MM.1S (cell line): ENCODE measurements at places on chromosomes 4 and X.

DNA sequence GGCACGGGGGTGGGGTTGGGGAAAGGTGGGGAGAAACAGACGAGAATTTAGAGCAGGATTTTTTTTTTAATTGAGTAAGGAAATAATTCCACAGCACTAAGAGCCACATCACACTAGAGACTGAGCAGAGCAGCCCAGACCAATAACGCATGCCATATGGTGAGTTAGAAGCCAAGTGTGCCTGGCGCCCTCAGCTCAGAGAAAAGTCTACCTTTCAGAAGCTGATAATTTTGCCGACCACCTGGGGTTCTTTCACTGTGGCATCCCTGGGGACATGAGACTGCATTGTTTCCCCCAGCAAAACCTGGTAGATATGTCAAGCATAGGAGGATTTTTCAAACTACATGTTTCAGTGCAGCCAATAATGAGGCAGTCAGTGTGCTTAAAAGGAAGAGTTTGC is 516.8 kb downstream of the SMARCA1 start:
- DNase-seq = no peak

- no peak for DNase-seq
Measured at GRCh38 chr4:169383724-169384123, 113.0 kb upstream of the SH3RF1 start.

- DNase-seq = no peak
Measured at GRCh38 chr4:144666539-144667175, 20.7 kb downstream of the HHIP start.

GRCh38 chr4:77188498-77189220 is 31.7 kb downstream of the CCNG2 start:
- no peak for DNase-seq

- DNase-seq = no peak
Measured at GRCh38 chr4:146369446-146369845, 152.3 kb downstream of the SLC10A7 start.

GRCh38 chr4:26206339-26206738 is 114.5 kb upstream of the RBPJ start:
- DNase-seq = no peak

DNA sequence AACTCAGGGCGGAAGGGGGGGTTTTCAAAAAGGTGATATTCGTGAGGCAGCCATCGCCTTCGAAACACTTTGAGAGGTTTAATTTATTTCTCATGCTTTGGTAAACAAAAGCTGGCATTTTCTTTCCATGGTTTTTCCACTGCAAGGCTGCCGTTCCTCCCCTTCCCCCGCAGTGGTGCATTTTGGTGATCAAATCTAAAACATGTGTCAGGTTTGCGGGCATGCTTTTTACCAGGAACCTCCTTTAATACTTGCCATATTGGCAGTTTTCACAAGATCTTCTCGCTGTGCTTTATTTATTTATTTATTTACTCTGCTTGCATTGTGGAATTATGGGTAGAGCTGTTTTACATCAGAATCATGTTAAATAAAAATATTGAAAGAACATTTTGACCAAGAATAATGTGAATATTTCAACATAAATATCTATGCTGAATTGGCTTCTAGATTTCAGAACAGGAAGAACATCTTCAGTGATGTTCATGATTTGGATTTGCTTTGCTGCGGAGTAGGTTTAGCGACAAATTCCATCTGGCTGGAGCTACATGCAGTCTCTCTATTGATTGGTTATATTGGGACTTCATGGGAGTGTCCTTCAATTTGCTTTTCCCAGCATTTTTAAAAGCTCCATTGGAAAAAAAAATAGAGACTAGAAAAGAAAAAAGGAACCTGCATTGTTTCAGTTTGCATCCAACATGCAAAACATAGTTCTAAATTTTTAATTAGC is 54.4 kb downstream of the STOX2 start:
- DNase-seq = no peak

- DNase-seq = peak; percentile 47
Measured at GRCh38 chrX:30568136-30568535, 9.4 kb downstream of the TASL start.

GRCh38 chrX:52361941-52362340 is 6.9 kb upstream of the XAGE2 start:
- DNase-seq = no peak

- DNase-seq = no peak
Measured at GRCh38 chrX:119073200-119073905, 560 bp downstream of the CT47C1 start.

- DNase-seq = no peak
Measured at GRCh38 chrX:4043951-4044350, 330.5 kb upstream of the PRKX start.

- no peak for DNase-seq
Measured at GRCh38 chr4:26126994-26127393, 193.8 kb upstream of the RBPJ start.

DNA sequence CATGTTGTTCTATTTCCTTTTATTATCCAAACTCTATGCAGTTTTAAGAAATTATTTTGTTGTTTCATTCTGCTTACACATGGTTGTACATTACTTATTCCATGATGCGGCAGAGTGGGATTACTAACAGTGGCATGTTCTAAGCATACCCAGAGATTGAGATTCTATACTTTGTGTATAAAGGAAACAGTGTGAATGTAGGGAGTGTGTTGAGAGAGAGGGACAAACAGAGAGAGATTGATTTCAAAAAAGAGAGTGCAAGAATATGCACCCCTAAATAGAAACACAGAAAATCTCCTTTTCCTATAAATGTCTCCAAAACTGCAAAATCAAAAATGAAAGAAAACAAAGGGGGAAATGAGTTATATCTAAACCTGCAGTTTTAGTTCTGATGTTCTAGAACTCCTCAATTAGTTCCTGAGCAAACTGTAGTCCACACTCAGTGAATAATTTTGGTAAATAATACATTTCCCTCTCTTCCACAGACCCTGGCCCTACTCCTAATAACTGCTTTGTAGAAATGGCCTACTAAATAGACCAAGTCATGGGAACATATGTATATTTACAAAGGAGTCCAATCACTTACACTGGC is 31.0 kb downstream of the SLC9B1 start:
- DNase-seq = no peak

- no peak for DNase-seq
Measured at GRCh38 chr4:148447681-148448080, 5.5 kb upstream of the NR3C2 start.

GRCh38 chr4:152281211-152281610 is 254.7 kb downstream of the FBXW7 start:
- DNase-seq = no peak

DNA sequence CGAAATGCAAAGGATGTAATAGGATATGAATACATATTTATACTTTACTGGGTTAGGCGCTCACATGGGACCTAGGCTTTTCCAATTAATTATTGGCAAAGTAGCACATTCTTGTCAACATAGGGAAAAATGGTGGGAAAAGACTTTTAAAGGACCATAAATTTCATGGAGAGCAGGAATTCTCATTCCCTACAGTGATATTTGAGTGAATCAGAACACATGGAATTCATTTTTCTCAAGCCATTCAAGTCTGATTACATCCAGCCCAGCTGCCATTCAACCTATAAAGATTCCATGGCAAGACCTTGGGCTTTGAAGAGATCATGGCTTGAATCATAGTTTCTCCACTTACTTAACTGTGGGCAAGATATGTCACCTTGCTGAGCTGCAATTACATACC is 150.4 kb downstream of the SOWAHB start:
- DNase-seq = no peak

GRCh38 chrX:117743469-117744251 is 372.9 kb downstream of the KLHL13 start:
- peak; percentile 20 for DNase-seq

- DNase-seq = no peak
Measured at GRCh38 chrX:53125506-53125905, 31.6 kb downstream of the KANTR start.

DNA sequence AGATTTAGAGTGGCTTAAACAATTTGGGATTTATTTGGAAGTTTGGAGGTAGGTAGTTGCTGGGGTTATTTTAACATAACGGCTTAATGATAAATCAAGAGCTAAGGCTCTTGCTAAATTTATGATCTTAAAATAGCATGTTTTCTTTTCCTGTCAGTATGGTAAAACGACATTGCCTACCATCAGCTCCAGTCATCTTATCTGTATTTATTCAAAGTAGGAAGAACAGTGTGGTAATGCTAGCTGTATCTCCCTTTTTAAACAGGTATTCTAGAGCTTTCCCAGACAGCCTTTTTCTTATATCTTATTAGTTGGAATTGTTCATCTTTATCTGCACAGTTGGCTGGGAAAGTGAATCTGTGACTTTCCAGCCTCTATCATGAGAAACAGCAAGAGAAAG is 110.2 kb downstream of the SLC4A4 start:
- DNase-seq = no peak

- DNase-seq = no peak
Measured at GRCh38 chr4:76802236-76803021, 95.5 kb downstream of the SOWAHB start.
